ENCODE measurements at places on chromosomes 2 and 18.

GRCh38 chr2:235105821-235106359 is 154.1 kb downstream of the SH3BP4 start:
- peak; percentile 39 for DNase-seq

DNA sequence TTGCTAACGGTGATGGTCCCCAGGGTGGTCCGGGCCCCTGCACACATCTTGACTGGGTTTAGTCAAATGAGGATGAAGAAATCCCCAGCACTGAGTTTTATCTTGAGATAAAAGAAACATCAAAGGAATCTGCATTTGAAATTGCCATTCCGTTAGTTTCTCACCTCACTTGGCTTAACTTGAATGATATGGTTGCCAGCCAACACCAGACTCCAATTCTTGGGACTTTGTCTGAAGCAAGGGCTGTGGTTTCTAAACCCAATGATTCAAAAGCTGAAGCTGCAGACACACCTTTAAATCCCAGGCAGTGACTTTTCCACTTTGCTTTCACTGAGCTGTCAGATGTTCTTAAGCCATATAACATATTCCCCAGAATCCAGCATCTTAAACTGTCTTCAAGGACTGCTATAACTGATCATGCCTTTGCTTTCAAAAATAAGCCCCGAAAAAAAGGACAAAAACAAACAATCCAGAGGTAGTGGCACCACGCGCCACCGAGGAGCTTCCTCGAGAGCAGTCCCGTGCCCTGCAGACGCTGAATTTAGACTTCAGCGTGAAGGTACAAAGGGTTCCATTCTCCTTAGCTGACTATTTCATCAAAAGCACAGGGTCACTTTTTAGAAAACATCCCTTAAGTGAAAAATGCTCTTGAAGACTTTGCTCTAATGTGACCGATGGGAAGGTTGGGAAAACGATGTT is 189.3 kb downstream of the HDAC4 start:
- no peak for DNase-seq

- DNase-seq = no peak
Observed at GRCh38 chr18:49631146-49631866, 69.4 kb downstream of the LIPG start.

- peak; percentile 73 for DNase-seq
Observed at GRCh38 chr2:36597532-36598377, at the start of gene FEZ2. FEZ2 (minus strand) TSS chr2:36598168; CDS start chr2:36598142, 26 bp downstream.

GRCh38 chr2:84158605-84159004 is 300.5 kb downstream of the SUCLG1 start:
- DNase-seq = no peak

GRCh38 chr2:26786207-26787028 is 562 bp downstream of the CENPA start:
- DNase-seq = peak; percentile 15

DNA sequence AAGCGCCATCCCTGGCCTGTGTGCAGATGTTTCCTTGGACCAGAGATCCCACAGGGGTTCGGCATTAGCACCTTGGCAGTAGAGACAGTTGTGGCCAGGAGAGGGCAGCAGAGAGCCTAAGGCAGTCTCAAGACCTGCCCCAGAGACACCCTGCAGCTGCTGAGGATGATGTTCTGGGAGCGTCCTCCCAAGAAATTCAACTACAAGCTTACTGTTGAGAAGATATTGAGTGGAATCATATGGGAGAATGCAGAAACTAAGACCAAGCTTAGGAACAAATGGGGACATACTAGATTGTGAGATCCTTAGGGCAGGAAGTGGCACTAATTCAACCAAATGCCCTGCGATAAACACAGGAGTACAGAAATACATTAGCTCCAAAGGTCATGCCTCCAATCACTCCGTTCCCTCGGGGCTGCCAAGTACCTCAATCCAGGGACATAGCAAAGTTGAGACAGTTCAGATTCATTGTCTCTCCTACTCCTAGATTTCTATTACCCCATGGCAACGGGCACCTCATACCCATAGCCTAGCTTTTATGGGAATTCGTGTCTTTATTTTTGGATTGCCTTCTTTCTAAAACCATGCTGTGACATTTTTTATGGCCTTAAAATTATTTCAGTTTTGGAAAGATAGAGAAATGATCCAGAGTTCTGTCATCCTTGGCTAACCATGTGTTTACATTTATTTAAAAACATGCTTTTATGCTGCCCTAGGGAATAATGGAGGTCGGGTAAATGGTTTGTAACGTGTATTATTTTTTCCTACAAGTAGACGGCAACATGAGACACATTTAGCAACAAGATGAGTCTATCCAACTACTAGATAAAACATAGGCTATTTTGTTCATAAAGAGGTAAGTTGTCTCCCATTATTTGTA is 2.2 kb upstream of the ERMN start:
- peak; percentile 65 for DNase-seq

GRCh38 chr2:188610827-188611226 is 319.2 kb downstream of the GULP1 start:
- DNase-seq = no peak

GRCh38 chr2:163756588-163756987 is 20.8 kb upstream of the FIGN start:
- DNase-seq = no peak

DNA sequence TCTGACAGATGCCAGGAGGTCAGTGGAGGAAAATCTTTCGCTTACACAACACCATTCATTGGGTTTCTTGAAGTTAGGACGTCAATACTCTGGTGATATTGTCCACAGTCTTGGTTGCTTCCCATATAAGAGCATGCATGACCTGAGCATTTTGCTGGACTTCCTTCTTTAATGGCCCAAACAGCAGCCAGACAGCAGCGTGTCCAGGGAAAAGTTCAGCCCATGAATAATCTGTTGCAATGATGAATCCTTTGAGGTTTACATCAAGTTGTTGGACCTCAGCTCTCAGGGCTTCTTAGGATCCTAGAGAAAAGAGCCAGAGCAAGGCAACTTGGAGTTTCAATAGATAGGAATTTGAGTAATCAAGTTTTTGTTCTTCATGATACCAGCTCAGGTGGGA is 155.6 kb upstream of the MGAT5 start:
- DNase-seq = no peak

Data from endothelial cell of umbilical vein (primary cell).